Activated CD4-positive, alpha-beta T cell treated with anti-CD3 and anti-CD28 coated beads, Interleukin-2, amount 10 ng/mL, durations not matched to agents 7 days and 5 days (primary cell): ENCODE measurements at places on chromosomes 4 and X.

DNA sequence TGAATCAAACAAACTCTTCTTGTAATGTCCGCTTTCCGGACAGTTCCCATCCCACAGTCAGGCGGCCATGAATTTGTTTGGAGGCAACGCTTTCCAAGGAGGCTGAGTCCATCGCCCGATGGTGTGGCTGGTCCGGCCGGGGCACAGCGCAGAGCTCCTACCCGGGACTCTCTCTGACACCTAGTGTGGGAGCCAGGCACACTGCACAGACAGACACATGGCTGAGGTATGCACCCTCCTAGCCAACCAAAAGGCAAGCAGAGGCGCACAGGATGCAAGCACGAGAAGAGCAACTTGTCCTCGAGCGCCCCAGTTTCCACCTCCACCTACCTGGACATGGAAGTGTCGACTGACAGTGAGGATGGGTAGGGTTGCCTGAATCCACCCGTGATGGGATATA is 87.5 kb downstream of the LEF1 start:
- DNase-seq: peak; percentile 35

DNA sequence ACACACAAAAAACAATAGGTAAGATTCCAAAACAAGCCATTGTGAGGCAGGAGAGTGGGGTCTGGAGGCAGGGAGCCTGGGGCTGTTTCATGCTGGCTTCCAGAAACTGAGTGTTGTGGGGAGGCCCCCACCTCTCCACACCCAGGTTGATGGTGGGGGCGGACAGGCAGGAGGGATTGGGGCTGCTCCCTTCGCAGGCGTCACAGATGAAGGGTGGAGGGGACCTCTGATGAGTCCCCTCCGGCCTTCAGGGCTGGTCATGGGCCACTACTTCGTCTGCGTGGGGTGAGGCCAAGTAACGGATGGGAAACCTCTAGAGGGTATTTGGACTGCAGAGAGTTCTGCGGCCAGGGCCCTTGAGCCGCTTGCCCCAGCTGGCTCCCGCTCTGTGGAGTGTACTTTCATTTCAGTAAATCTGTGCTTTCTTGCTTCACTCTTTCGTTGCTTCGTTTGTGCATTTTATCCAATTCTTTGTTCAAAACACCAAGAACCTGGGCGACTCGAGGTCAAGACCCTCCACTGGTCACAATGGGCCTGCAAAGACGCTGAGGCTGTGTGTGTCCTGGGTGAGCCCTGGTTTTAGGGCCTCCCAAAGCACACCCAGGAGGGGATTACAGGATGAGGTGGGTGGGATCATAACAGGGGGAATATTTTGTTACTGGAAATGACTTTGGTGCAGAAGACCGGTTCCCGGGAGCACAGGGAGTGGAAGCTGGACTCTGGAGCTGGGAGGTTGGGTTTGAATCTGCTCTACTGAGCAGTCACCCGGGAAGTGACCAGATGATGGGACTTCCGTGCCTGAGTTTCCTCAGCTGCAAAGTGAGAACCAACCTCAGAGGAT is 83.7 kb upstream of the ADRA2C start:
- no peak for DNase-seq

GRCh38 chr4:124053872-124054538 is 657.4 kb downstream of the SPRY1 start:
- no peak for DNase-seq

DNA sequence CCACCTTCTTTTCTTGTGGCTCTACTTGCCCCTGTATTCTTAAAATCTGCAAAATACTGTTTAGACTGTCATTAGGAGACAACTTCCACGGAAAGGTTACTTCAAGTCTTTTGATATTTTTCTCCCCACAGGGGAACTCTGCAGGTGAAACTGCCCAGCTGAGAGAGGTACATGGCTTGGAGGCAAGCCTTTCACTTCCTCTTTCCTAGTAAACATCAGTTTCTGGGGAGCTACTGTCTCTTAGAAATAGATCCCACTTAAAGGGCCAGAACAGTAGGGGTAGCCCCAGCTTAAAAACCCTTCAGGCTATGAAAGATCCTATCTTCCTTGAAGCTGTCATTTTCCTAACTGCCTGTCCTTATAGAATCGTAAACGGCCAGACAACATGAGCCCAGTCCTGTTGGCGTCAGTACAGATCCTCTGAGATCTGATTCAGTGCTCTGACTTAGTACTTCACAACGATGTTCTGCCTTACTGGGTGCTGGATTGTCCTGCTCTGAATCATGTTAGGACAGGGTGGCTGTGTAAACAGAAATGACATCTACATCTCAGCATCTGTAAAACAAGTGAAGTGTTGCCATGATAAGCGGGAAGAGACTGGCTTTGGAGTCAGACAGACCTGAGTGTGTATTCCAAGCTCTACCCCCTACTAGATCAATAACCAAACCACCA is 102.1 kb downstream of the ITIH6 start:
- no peak for DNase-seq

- peak; percentile 29 for DNase-seq
Observed at GRCh38 chrX:45070116-45071007, 130.3 kb downstream of the DIPK2B start.

- DNase-seq: no peak
Observed at GRCh38 chr4:161442921-161443320, 720.9 kb downstream of the FSTL5 start.

DNA sequence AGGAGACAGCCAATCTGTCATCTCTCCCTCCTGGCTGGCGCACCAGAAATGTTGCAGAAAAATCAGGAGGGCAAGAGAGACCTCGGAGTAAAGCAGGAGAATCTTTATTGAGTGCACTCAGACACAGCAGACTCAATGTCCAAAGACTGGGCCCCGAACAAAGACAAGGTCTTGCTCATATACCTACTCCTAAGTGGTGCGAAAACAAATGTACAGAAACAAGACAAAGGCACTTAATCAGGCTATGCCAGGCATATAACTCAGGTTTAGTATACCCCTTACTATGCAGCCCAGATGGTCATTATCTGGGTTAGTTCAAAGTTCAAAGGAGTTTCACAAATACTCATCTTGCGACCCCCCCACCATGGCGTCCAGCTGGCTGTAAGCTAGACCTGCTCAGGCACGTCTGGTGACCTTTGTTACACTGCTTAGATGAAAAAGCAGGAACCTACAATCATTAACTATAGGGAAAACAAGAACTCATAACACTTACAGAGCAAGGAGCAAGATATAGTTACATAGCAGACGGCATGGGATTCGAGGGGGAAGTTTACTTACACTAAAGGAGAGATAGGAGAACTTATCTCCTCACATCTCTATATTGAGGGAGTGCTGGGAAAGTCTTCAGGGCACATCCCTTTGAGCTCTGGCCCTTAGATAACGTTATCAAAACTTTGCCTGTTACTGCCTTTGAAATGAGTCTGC is 27.5 kb downstream of the SULT1E1 start:
- no peak for DNase-seq

- no peak for DNase-seq
Observed at GRCh38 chr4:102281171-102281839, 64.0 kb downstream of the SLC39A8 start.

GRCh38 chr4:95232358-95233156 is 316.2 kb downstream of the UNC5C start:
- no peak for DNase-seq
